Calu3 (cell line): ENCODE measurements at places on chromosomes 1 and 21. TPM values are rescaled to one million over a fixed set of nuclear protein-coding genes. Genes with fewer than 3 reads are reported as not detected.

Gene COL6A1
- total RNA-seq = 17.8 and 18.5 TPM in 2 replicates

- peaks cover 37% of the 10 kb centered on the region for H3K27me3 ChIP-seq
Measured at GRCh38 chr21:45819478-45820170, 161.9 kb upstream of the COL6A1 start.

GRCh38 chr1:208243967-208244916 is at the start of gene PLXNA2:
Gene PLXNA2, minus strand, starts transcription at chr1:208244384. Its CDS starts 26,462 bp downstream, at chr1:208217922.
- peaks cover 22% of the 10 kb centered on the region for H3K36me3 ChIP-seq
- peak; percentile 91 for DNase-seq
- H3K27ac ChIP-seq = peak within 1 kb of the TSS; percentile 25
- peak within 1 kb of the TSS; percentile 93 for H3K4me3 ChIP-seq
- peaks cover 10% of the 10 kb centered on the region for H3K27me3 ChIP-seq
- H3K4me1 ChIP-seq = peaks cover 28% of the 10 kb centered on the region

DNA sequence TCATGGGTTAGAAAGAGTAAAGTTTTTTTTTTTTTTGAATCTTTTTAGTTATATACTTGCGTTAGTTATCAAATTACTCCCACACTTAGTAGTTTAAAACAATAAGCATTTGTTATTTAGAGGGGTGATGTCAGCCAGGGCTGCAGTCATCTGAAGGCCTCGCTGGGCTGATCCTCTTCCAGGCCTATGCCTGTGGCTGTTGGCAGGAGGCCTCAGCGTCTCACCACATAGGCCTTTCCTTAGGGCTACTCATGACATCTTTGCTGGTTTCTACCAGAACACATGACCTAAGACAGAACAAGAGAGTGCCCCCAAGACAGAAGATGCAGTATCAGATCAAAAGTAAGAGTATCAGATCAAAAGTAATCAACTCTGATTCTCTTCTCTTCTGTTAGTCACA is 167.4 kb downstream of the HHAT start:
- H3K27me3 ChIP-seq = no peaks in the 10 kb centered on the region
- no peak for DNase-seq
- H3K4me1 ChIP-seq = no peaks in the 10 kb centered on the region
- no peak overlapping the region for H3K27ac ChIP-seq
- no peak overlapping the region for H3K4me3 ChIP-seq

DNA sequence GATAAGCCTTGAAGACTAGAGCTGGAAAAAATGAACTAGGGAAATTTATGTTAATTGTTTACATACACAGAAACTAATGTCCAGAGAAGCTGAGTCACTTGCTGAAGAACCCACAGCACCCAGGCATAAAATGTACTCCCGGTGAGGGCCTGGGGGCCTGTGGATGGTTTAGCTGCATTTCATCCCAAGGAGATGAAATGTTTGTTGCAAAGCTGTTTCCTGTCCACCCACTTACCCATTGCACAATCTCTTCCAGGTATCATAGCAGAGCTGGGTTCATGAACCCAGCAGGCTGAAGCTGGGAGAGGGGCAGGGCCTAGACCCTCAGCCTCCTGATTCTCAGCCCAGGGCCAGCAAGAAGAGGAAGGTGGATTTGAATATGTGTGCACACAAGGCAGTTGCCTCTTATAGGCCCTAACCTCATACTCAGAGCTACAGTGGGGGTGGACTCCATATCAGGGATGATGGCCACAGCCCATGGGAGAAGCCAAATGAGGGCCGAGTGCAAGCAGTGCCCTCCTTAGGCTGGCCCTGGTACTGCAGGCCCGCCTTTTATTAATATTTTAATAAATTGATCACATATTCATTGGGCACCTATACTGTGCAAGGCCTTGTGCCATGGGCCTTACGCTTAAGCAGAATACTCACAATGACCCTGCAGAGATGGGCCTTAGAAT is 110.8 kb downstream of the LACTBL1 start:
- peak; percentile 66 for DNase-seq
- H3K4me1 ChIP-seq = no peaks in the 10 kb centered on the region
- H3K4me3 ChIP-seq = no peak overlapping the region
- H3K36me3 ChIP-seq = no peaks in the 10 kb centered on the region
- no peaks in the 10 kb centered on the region for H3K27me3 ChIP-seq

Gene CCDC181
- 0.64 and 0.71 TPM in 2 replicates for total RNA-seq

Gene ACADM
- total RNA-seq = 19.2 and 21.6 TPM in 2 replicates

DNA sequence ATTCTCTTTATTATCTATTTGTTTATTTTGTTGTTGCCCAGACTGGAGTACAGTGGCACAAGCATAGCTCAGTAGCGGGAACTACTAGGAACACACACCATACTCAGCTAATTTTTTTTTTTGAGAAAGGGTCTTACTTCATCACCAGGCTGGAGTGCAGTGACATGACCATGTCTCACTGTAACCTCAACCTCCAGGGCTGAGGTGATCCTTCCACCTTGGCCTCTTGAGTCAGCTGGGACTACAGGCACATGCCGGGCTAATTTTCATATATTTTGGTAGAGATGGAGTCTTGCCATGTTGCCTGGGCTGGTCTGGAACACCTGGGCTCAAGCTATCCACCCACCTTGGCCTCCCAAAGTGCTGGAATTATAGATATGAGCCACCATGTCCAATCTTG is 5.3 kb upstream of the TXNIP start:
- H3K4me3 ChIP-seq = no peak overlapping the region
- DNase-seq = no peak
- H3K4me1 ChIP-seq = peaks cover 30% of the 10 kb centered on the region
- H3K36me3 ChIP-seq = peaks cover 7% of the 10 kb centered on the region

- H3K4me3 ChIP-seq = no peak overlapping the region
- no peaks in the 10 kb centered on the region for H3K27me3 ChIP-seq
- peaks cover 6% of the 10 kb centered on the region for H3K36me3 ChIP-seq
- no peak for DNase-seq
Measured at GRCh38 chr1:12316331-12316730, 86.5 kb downstream of the VPS13D start.

- H3K4me3 ChIP-seq = no peak overlapping the region
- no peaks in the 10 kb centered on the region for H3K27me3 ChIP-seq
Measured at GRCh38 chr1:44568128-44568900, 106.0 kb downstream of the TMEM53 start.

- H3K4me1 ChIP-seq = peaks cover 54% of the 10 kb centered on the region
- H3K27me3 ChIP-seq = no peaks in the 10 kb centered on the region
- H3K36me3 ChIP-seq = peaks cover 8% of the 10 kb centered on the region
- no peak overlapping the region for H3K4me3 ChIP-seq
Measured at GRCh38 chr1:179031284-179031683, 5.6 kb downstream of the FAM20B start.

DNA sequence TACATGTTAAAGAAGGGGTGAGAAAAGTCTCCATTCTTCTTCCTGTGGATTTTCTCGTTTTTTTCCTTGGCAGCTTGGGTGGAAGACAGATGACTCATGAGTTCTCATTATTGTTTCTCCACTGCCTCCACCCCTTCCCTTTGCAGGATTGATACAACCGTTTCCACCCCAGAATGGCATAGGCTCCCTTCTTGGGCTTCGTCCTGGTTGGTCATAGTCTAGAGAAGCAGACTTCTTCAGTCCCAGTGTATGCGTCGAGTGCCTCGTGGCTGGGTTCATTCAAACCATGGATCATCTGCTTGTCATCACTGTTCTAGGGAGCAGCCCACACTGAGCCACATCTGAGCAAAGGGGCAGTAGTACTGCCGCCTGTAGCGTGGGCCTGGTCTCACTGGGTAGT is 13.7 kb downstream of the PTGFRN start:
- H3K27me3 ChIP-seq = no peaks in the 10 kb centered on the region
- no peaks in the 10 kb centered on the region for H3K4me1 ChIP-seq
- no peak for DNase-seq
- H3K27ac ChIP-seq = no peak overlapping the region
- H3K4me3 ChIP-seq = no peak overlapping the region

GRCh38 chr21:44511219-44511937 is 28.6 kb downstream of the KRTAP10-1 start:
- no peaks in the 10 kb centered on the region for H3K36me3 ChIP-seq
- DNase-seq = no peak
- H3K27ac ChIP-seq = no peak overlapping the region
- H3K4me3 ChIP-seq = no peak overlapping the region

DNA sequence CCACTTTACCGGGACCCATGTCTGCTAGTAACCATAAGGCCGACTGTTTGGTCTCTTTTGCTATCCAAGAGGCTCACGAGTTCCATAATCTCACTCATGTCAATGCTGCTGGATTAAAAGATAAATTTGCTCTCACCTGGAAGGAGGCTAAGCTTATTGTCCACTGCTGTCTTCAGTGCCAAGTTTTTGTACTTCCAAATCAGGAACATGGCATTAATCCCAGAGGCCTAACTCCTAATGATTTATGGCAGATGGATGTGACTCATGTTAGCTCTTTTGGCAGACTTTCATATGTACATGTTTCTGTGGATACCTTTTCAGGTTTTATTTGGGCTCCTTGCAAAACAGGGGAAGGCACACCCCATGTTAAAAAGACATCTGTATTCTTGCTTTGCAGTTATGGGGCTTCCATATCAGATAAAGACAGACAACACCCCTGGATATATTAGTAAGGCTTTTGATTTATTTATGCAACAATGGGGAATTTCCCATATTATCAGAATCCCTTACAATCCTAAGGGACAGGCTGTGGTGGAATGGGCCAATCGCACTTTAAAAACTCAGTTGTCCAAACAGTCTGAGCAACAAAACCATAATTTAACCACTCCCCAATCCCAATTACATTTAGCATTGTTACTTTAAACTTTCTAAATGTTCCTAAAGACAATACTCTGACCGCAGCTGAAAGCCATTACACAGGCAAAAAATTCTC is 162.7 kb downstream of the IER5 start:
- DNase-seq = peak; percentile 37
- no peak overlapping the region for H3K4me3 ChIP-seq
- H3K27me3 ChIP-seq = peaks cover 26% of the 10 kb centered on the region
- no peak overlapping the region for H3K27ac ChIP-seq
- H3K4me1 ChIP-seq = peaks cover 46% of the 10 kb centered on the region

- no peak for DNase-seq
- H3K27ac ChIP-seq = no peak overlapping the region
- peaks cover 20% of the 10 kb centered on the region for H3K36me3 ChIP-seq
Measured at GRCh38 chr1:54724771-54725170, 9.1 kb downstream of the TTC4 start.

Gene SCCPDH
- 36.0 and 40.0 TPM in 2 replicates for total RNA-seq

DNA sequence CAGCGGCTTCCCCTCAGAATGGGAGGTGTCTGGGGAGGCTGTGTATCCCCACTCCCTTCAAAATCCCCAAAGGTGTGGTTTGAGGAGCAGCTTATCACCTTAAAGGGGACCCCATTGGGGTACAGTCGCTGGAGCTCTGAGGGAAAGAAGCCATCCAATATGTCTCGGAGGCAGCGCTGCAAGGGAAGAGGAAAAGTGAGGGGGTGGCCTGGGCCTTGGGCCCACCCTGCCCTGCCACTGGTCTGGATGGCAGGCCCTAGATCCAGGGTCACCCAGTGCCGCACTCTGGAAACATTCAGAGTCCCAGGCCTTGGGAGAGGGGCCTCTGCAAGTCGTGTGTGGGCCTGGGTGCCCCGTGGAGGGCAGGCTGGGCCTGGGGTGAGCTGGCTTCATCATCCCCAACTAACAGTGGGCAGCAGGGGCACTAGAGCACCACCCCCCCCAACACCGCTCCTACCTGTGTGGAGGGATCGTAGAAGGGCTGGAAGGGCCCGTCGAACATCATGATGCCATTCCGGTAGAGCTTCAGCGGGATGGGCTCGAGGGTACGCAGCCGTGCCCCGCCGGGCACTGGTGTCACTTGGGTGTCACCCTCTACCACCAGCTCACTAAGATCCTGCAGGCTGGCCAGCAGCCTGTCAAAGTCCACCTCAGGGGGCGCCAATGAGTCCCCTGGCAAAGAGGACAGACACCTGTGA is 5.6 kb downstream of the SH3BGRL3 start:
- peaks cover 36% of the 10 kb centered on the region for H3K36me3 ChIP-seq
- H3K4me1 ChIP-seq = peaks cover 20% of the 10 kb centered on the region
- H3K4me3 ChIP-seq = peak overlapping the region; percentile 48
- DNase-seq = peak; percentile 30
- peak overlapping the region; percentile 84 for H3K27ac ChIP-seq
- H3K27me3 ChIP-seq = no peaks in the 10 kb centered on the region

GRCh38 chr1:219039682-219040154 is 134.0 kb upstream of the LYPLAL1 start:
- no peak for DNase-seq
- peaks cover 24% of the 10 kb centered on the region for H3K4me1 ChIP-seq
- no peak overlapping the region for H3K4me3 ChIP-seq

- no peak overlapping the region for H3K4me3 ChIP-seq
- H3K4me1 ChIP-seq = peaks cover 2% of the 10 kb centered on the region
- no peak for DNase-seq
- H3K27me3 ChIP-seq = peaks cover 28% of the 10 kb centered on the region
- no peaks in the 10 kb centered on the region for H3K36me3 ChIP-seq
Measured at GRCh38 chr1:40588586-40588985, 57.1 kb downstream of the ZNF684 start.

Gene FNBP1L
- total RNA-seq = 63.4 and 72.7 TPM in 2 replicates

DNA sequence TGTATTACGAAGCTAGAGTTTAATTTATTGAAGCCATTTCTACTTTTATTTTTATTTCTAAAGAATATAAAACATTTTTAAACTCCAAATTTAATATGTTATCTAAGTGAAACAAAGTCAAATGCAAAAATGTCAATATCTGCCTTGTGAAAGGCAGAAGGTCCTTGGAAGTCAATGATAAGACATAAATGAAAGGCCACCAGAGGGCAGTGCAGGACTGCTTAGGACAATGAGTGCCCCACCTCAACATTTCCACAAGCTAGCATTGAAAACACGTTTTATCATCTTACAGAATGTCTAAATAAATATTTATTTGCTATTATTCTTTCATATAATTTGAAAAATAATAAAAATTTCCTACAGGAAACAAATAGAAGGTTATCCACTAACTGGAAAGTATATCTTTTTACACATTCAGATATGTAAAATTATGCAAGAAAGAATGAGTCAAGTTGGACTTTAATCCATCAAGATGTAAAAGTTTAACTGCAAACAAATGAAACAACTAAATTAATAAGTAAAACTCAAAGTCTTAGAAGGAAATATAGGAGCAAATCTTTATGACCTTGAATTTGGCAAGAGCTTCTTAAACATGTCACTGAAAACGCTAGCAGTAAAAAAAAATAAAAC is 140.1 kb upstream of the FMN2 start:
- H3K4me3 ChIP-seq = peak overlapping the region; percentile 59
- no peaks in the 10 kb centered on the region for H3K27me3 ChIP-seq
- no peaks in the 10 kb centered on the region for H3K36me3 ChIP-seq
- H3K27ac ChIP-seq = no peak overlapping the region
- peaks cover 7% of the 10 kb centered on the region for H3K4me1 ChIP-seq

GRCh38 chr1:224245188-224245587 is 62.1 kb downstream of the DEGS1 start:
- H3K36me3 ChIP-seq = peaks cover 4% of the 10 kb centered on the region
- H3K27me3 ChIP-seq = no peaks in the 10 kb centered on the region
- DNase-seq = no peak
- no peaks in the 10 kb centered on the region for H3K4me1 ChIP-seq
- H3K27ac ChIP-seq = no peak overlapping the region

DNA sequence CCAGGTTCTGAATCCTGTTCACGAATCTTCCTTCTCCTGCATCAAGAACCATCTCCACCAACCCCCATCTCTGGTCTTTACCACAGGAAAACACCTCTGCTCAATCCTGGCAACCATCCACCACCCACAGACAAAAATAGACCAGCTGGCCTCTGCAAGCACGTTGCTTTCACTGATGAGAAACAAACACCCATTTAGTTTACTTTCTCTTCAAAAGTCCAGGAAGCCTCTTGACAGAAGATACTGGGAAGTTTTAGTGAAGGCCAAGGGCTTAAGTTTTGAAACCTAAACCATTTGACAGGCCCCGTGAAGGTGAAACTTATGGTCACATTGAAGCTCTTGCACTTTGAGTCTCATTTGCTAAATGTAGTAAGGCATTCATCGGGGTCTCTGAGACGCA is 122.6 kb upstream of the PPP2R5A start:
- H3K4me3 ChIP-seq = no peak overlapping the region
- no peak overlapping the region for H3K27ac ChIP-seq
- peak; percentile 25 for DNase-seq
- H3K4me1 ChIP-seq = peaks cover 8% of the 10 kb centered on the region
- H3K36me3 ChIP-seq = no peaks in the 10 kb centered on the region
